ENCODE measurements at places on chromosomes 1 and 21. TPM values are rescaled to one million over a fixed set of nuclear protein-coding genes. Genes with fewer than 3 reads are reported as not detected.

DNA sequence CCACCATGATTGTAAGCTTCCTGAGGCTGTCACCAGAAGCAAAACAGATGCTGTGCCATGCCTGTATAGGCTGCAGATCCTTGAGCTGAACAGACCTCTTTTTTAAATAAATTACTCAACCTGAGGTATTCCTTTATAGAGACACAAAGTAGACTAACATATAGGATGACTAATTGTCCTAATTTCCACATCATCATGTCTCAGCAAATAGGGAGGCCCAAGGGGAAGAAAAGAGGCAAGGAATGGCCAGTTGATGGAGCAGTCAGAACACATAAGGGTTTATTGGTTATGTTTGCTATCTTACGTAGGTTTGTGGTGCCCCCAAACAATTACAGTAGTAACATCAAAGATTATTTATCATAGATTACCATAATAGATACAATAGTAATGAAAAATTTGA is 126.2 kb downstream of the RASAL2 start:
- no peak for DNase-seq

DNA sequence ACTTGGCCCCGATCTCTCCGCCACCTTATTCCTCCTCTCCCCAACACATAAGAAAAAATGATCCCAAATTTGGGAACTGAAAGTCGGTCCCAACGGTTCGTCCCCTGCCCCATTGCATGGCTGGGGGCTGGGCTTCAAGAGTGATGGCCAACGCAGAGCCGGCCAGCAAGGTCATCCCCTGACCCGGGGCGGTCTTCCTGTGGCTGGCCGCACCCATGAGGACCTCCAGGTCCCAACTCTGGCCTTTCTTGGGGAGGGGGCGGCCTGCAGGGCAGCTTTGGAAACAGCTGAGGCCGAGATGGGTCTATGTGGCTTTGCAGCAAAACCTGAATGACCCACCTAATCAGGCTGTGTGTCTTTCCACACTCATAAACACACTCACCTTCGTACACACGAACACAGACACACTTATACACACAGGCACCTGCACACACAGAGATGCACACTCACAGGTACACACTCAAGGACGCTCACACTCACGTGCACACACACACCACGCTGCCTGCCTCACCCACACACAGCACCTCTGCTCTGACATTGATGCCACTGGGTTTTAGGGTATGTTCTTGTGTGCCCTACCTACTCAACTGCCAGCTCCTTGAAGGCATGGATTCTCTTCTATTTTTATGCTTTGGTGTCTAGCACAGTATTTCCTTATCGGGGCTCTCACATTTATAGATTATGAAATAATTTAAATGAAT is 562 bp downstream of the DYNLT5 start:
- no peak for DNase-seq

GRCh38 chr1:57357462-57357861 is 66.4 kb downstream of the DAB1 start:
- DNase-seq = no peak

DNA sequence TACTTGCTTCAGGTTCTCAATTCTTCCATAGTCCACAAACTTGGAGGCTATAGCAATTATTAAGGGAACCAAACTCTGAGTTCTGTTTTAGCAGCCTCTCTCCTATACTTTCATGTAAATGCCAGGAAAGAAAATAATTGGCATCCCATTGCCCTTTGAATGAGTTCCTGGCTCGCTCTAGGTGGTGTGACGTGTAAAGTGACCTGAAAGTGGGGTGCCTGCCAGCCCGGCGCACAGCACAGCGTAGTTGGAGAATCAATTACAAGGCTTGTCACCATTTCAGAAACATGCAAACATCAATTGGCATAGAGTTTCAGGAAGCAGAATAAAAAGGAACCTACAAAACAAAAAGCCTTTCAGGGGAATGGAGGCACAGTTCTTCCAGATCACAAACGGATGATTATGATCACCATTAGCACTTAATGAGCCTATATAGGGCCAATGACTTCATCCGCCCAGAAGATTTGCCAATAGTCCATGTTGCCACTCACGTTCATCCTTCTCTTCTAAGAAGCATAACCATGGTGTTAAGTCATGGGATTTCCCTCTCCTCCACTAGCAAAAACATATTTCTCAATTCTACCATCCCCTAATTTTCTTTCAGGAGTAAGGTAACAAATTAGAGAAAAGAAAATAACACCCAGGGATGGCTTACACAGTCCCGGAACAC is 354.6 kb upstream of the ADGRL2 start:
- no peak for DNase-seq

DNA sequence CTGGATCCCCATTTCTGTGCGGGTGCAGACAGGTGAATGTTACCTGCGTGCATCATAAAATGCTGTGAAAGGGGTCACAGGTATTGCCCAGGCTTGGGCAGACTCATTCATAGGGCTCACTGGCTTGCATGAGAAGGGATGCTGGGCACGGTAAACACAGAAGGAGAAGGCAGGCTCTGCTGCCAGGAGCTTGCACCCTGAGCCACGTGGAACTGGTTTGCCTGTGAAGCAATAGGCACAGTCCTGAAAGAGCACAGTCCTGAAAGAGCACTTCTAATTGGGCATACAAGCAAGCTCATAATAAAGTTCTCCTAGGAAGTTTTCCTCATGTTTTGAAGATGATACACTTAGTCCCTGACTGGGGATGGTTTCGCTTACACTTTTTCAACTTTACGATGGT is 40.9 kb downstream of the GALNT2 start:
- no peak for DNase-seq

DNA sequence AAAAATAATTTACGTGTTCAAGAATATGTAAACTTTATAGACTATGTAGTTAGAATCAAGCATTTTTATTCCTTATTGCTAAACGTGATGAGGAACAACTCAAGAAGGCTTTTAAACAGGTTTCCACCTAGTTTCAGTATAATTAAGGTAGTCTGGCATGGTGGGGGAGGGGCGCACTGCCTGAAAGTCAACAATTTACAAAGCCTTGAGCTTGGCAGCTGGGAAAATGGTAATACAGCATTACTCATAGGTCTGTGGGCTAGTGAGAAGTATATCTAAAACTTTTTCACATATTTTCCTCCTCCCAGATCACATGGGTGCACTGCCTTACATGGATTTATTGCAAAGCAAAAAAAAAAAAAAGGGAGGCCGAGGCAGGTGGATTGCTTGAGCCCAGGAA is 75.2 kb downstream of the EVI5 start:
- peak; percentile 86 for DNase-seq

TNFSF4 gene
- total RNA-seq = 3.3 TPM

SPRR2F gene
- total RNA-seq = not detected

SYNJ1 gene
- total RNA-seq = 12.9 TPM

MRPL39 gene
- 29.6 TPM for total RNA-seq

TOMM40L gene
- total RNA-seq = 12.0 TPM
